Keratinocyte (primary cell): ENCODE measurements at places on chromosomes 11 and 22.

DNA sequence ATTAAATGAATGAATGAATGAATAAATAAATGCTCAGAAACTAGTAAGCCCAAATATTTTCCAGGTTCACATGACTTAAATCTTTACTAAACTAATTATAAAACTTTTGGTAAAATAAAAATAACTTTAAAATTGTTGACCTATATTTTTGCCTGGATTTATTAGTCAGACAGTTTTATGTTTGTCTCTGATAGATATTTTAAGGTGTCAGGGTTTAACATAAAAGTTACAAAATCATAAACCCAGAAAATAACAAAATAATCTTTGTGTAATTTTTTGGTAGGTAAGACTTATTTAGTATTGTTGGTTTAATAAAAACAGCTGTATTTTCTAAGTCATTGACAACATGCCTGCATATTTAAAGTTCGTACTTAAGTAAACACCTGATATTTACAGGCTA lies 27.4 kb upstream of the HEPHL1 start:
- no peak for DNase-seq

GRCh38 chr11:33654594-33654993 lies 46.0 kb downstream of the C11orf91 start:
- no peak for DNase-seq

DNA sequence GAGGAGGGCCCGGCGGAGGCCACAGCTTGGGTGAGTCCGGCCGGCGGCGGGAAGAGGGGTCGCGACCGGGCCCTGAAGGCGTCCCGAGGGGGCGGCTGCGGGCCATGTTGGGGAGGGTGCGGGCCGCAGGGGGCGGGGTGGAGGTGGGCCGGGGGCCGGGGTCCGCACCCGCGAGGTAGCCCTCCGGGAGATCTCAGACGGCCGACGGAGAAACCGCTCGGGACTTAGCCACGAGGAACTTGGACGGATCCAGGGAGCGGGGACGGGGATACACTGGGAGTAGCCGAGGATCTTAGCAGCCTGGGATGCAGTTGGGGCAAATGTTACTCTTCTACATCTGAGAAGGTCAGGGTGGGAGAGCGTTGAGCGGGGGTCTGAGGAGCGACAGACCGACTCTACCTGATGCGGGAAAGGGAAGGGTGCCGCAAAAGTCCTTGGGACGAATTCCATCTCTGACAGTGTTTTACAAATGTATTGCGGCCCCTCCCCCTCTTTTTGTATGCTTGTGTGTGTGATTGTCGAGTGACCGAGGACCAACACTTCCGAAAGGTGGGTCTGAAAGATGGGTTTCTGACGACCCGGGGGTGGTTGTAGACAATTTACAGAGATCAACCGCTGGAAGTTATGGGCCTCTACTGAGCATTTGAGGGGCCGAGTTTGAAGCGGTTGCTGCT lies 658 bp downstream of the STIP1 start:
- DNase-seq, result no peak

DNA sequence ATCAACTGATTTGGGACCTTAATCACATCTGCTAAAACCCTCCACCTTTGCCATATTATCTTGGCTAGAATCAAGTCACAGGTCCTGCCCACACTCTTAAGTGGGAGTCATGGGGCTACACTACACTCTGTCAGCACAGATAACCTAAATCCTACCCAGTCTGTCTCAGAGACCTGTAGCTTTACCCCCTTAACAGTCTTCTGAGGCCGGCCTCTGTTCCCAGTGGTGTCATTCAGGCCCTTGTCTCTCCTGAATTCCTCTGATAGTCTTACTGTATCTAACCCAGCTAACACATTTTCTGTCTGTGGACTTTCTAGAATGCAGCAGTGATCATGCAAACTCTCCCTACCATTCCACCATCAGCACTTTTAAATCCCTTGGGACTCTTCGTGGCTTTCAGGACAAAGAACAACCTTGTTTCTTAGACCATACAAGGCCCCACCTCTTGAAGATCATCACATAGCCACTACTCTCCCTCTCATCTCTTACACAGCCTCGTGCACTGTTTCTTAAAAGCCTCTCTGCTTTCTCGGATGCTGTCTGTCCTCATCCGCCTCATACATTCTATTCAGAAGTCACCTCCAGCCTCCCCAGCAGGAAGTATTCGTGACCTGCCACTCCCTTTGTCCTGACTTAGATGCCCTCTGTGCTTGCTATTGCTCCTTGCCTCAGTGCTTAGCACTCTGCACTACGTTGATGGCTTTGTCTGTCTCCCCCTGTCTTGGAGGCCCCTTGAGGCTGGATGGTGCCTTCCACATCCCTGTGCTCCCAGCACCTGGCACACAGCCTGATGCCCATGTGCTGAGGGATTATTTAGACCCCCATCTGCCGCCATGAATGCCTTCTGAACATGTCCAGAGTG lies 57.9 kb downstream of the PANX1 start:
- no peak for DNase-seq

GRCh38 chr11:85483861-85484260 lies 143.3 kb downstream of the DLG2 start:
- DNase-seq, result no peak

- DNase-seq, result no peak
Measured at GRCh38 chr11:70503468-70504221, 105.3 kb downstream of the CTTN start.
